ENCODE measurements at places on chromosomes 12 and 14.

DNA sequence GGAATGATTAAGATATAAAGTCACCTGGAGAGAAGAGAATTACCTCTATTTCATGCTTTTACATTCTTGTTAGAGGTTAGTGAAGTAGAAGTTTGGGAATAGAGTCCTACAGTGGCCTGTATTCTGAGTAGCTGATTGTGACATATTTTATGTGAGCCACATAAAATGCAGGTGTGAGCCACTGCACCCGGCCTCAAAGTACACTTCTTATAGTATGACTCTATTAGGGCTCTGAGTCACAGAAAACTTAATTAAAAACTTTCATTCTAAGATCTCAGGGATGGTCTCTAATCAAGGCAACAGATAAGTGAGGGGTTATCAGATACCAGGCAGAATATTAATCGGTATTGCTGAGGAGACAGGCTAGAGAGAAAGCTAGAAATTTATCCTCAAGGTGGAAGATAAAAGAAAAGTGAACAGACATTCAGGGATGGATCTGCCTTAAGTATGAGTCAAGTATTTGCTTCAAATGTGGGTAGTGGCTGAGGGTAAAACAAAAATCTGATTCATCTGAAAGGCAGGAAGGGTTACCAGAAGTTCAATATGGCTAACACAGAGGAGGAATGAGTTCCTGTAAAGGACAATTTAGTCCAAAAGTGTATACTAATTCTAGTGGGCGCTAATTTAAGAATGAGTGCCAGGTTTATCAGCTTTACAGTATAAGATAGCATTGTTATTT, 5.5 kb upstream of the G2E3 start:
- peak; percentile 36 for DNase-seq

DNA sequence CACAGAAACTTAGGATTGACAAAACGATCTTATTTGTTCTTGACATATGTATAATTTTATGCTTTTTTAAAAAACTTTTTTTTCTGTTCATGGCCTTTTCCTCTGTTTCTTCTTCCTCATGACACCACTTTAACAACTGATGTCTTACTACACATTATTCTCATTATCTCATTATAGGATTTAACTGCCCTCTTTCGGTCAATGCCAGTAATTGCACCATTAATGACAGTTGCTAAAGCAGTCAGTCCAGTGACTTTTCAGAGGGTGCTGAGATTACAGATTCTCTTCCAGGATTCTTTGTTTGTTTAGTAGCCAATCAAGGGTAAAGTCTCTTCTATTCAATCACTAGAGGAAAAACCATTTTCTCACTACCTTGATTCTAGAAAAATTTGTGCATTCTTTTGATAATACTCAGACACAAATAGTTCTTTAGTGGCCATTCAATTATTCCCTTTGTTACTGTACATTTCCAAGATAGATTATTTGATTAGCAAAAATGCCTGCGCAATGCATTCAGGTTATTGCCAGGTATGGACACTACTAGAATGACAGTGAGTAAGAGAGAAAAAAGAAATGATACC, 50.1 kb downstream of the KLRG1 start:
- peak; percentile 71 for DNase-seq

- no peak for DNase-seq
Observed at GRCh38 chr12:20370014-20370386, 1.7 kb downstream of the PDE3A start.

- DNase-seq, result no peak
Observed at GRCh38 chr14:70059545-70059944, 129.2 kb downstream of the SLC8A3 start.

- no peak for DNase-seq
Observed at GRCh38 chr12:80565271-80565670, 121.2 kb downstream of the PTPRQ start.

DNA sequence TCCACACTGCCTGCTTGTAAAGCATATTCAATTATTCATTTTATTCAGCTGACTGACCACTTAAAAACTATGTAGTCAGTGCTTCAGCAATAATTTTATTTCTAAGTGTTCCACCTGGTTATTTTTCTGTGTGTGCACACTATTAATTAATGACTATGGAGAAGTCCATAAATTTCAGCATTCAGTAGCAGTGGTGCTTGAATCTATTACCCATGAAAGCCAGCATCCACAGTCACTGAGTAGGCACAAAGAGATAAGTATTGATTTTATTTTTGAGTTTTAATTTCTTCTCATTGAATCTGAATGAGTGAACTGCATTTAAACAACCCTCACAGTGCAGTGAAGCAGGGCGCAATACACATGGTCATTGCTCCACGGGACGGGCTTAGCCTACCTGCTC, 643.1 kb downstream of the GALC start:
- DNase-seq, result no peak

DNA sequence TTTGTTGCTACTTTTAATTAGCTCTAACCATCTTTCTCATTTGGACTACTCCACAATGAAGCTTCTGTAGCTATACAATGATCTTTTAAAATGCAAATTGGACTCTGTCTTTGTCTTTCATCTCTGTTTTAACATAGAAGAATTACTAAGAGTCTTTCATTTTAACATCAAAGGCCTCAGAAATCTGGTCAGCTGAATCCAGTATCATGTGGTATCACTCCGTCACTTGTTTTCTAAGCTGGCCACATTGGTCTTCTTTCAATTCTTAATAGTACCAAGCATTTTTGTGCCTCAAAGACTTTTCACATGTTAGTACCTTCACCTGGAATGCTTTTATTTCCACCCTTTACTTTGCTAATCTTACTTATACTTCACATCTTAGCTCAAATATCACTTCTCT, 95.5 kb upstream of the SLC16A7 start:
- DNase-seq, result no peak

GRCh38 chr12:62297321-62297720, 37.1 kb downstream of the USP15 start:
- DNase-seq, result no peak

DNA sequence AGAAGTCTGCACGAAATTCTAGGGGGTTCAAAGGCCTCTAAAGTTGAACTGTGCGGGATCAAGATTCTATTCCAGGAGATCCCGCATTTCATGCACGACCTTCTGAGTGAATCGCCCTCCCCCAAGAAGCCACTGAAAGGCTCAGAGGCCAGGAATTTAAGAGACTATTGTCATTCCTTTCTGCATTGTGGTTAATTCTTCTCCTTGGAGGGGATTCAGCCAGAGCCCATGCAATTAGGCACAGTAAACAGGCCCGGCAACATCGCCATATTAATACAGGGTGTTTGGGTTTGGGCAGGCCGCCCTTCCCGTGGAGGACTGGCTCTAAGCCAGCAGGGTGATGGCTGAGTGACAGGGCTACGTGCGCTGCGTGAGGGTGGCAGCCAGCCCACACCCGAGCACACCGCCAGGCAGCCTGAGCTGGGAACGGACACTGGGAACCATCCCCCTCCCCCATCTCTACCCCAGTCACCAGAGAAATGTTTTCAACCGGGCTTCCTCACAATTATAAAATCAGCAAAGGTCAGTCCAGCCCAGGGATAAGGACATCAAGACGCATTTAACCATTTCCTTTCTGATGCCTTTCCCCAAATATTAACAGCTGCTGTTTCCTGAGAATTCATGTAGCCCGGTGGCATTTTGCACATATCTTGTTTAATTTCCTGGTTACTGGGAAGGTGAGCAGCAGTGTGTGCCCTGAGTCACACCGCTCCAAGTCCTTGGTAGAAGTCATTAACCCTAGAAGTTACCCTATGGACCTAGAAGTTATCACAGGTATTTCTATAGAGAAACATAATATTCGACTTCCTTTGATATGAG, 12.5 kb downstream of the EGLN3 start:
- DNase-seq, result no peak

DNA sequence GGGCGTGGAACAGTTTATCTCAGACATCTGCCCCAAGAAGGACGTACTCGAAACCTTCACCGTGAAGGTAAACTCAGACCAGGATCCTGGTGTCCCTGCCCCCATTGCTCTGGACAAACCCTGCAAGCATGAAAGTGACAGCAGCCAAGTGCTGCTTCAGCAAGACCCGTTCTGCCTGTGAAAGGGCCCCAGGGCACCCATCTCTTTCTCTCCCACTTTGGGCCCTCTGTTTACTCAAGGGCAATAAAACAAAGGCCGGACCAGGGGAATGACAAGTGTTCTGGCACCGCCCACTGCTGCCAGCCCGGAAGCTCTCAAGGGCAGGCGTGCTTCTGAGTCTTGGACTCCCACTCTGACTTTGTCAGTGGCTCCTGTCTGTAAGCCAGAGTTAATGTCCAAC, 35.3 kb downstream of the CD9 start:
- no peak for DNase-seq

DNA sequence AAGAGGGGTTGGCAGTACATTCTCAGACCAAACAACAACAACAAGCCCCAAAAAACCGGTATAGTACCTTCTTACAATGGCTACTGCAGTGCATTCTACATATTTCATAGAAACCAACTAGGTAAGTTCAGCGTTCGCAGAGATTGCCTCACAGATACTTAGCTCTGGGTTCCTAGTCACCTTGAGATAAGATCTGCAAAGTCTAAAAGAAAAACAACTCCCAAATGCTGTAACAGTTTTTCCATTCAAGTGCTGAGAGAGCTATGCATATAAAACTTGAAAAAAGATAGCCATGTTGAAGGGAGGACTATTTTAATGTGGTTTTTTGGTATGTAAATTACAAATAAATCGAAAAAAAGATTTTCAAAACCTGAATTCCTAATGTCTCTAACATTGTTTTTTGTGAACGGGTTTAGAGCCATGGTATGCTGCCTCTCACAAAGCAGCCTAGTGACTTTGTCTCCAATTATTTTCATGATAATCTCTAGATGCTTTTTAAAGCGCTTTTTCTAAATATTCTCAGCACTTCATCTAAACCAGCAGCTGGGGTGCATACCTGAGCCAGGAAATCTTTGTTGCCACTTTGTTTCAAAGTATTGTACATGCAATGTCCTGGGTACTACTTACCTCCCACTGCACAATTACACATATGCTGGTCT, 56.6 kb upstream of the CRACR2A start:
- no peak for DNase-seq

DNA sequence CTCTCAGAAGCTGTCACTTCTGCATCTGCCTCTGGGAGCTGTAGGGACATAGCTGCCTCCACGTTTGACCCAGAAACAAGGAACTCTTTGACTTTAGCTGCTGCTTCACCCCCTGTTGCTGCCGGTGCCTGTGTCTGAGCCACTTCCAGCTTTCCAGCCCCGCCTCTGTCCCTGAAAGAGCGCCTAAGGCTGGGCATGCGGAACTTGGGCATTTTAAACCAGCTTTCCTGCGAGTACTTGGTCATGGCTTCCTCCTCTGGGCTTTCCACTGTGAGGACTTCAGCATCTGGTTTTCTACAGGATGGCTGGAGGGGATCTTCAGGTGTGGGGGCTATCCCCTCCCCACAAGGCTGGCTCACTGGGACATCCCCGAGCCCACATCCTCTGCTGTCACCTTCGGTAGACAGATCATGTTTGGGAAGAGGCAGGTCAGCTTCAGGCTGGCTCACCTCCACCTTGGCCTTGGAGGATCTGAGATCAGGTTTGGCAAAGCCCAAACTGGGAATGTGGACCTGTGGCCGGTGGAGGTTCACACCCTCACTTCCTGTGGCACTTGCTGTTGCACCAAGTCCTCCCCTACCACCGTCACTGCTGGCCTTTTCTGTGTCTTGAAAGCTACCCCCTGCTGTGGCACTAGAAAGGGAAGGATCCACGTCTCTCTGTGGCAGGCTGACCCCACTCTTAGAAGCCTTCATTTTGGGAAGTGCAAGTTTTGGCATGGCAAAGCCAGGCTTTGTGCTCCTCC, 15.2 kb downstream of the PLD4 start:
- no peak for DNase-seq

DNA sequence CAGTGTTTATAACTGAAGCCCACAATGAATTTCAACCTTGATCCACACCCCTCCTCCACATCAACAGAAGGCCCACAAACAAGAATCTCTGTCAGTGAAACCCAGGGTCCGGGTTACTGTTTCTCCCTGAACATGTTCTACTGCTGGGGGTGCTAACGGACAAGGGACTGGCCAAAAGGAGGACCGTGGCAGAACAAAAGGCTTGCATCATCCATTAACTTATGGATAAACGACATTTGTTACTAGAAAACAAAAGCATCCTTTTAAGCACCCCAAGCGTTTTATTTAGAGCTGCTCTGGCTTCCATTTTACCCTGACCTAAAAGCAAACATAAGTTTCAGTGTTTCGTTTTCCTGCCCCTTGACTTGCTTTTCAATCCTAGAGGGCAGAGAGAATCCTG, 32.2 kb downstream of the BRAP start:
- DNase-seq, result no peak

GRCh38 chr12:71164166-71164565, 6.4 kb upstream of the TSPAN8 start:
- DNase-seq, result no peak

Measured in ACHN (cell line).